KBM-7 (cell line): ENCODE measurements at places on chromosomes 4 and X.

DNA sequence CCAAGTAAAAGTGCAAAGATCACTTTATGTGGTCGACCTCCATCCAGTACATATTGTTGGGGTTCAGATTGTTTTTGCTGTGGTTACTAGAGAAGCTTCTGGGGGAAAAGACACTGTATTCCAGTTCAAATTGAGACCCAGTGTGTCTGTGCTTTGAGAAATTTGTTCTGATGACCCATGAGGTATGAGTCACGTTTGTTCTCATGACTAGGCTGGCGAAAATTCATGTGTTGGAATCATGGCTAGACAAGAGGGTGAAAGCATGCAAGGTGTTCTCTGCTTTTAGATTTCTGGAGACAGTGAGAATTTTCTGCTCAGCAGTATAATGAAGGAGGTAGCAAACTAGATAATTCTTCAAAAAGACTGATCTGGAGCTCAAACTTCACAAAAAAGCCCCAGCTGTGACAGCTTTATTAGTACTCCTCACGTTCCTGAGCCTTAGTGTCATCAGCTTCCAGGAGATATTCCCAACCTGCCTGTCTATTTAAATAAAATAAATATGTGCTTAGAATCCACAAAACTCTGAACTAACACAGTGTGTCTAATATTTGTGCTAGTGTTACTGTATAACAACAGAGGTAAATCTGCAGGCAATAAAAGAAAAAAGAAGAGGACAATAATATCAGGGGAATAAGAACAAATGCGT, 24.4 kb upstream of the FAM47B start:
- DNase-seq = no peak

GRCh38 chr4:75673959-75674328, 733 bp upstream of the G3BP2 start:
- DNase-seq = no peak

GRCh38 chr4:184021389-184021788, 116.3 kb downstream of the STOX2 start:
- DNase-seq = no peak

DNA sequence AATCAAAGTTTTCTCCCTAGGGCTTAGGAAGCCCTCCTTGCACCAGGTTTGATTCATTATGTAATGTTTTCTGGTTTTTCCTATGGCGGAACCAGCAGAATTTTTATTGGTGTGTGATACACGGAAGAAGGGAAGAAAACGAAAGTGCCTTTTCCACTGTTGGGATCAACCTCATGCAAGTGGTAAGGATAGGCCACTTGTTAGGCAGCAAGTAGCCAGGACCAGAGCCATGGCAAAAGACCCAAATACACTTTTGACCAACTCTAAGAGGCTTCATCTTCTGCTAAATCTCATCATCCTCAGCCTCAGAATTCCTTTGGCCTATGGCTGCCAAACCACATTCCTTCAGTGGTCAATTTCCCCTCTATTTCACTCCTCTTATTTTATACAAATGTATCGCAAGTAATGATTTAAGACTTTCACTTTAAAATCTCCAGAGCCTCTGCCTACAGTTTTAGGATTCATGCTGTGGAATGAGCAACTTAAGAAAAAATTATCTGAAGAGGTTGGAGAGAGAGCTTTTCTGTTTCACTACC, 21.2 kb downstream of the PPAT start:
- no peak for DNase-seq

- no peak for DNase-seq
Observed at GRCh38 chrX:148813967-148814366, 313.6 kb downstream of the AFF2 start.

- no peak for DNase-seq
Observed at GRCh38 chrX:39384996-39385395, 583.7 kb downstream of the MID1IP1 start.

GRCh38 chr4:105683038-105683437, 25.5 kb downstream of the INTS12 start:
- no peak for DNase-seq
